Ascending aorta (tissue), 2 donors: ENCODE measurements at places on chromosomes 1 and 21. TPM values are rescaled to one million over a fixed set of nuclear protein-coding genes. Genes with fewer than 3 reads are reported as not detected.

Gene AMPD1
- total RNA-seq: not detected

Gene SPRR3
- 0.53 TPM for total RNA-seq

Gene HLCS
- 10.7 TPM for total RNA-seq

Gene TSSK3
- 4.8 TPM for total RNA-seq

Gene LCK
- total RNA-seq: not detected

Gene ILDR2
- not detected for total RNA-seq

Gene RIMS3
- 43.9 TPM for total RNA-seq

Gene VSIG8
- not detected for total RNA-seq

Gene SYTL1
- total RNA-seq: 0.21 TPM

Gene DR1
- total RNA-seq: 8.7 TPM

Gene C1orf105
- total RNA-seq: not detected

Gene CRYBG2
- total RNA-seq: not detected

Gene LCE1A
- total RNA-seq: not detected

Gene RXFP4
- not detected for total RNA-seq

Gene SLAMF6
- total RNA-seq: not detected

Gene SLC25A34
- 5.7 TPM for total RNA-seq

Gene IFNAR1
- 25.9 TPM for total RNA-seq

Gene VAV3
- total RNA-seq: 0.64 TPM

Gene KLHDC9
- total RNA-seq: 0.32 TPM

Gene HFM1
- 0.32 TPM for total RNA-seq

Gene TTC22
- total RNA-seq: not detected

Gene BTBD19
- total RNA-seq: 15.1 TPM

Gene SPRR4
- not detected for total RNA-seq

Gene ZNF697
- total RNA-seq: 0.11 TPM

Gene CASZ1
- 25.8 TPM for total RNA-seq

Gene HSPB7
- total RNA-seq: 191 TPM

Gene CNKSR1
- not detected for total RNA-seq

Gene SRM
- 175 TPM for total RNA-seq

Gene ADGRB2
- total RNA-seq: 1.9 TPM

Gene ADAMTS1
- 672 TPM for total RNA-seq

Gene CELA3A
- not detected for total RNA-seq

Gene HSD3B1
- not detected for total RNA-seq
